NCI-H2081 treated with DMSO at 0.1 percent for 48 hours (cell line): ENCODE measurements at places on chromosomes 1 and 21.

- no peak for DNase-seq
Observed at GRCh38 chr1:64750875-64751274, 6.0 kb downstream of the RAVER2 start.

GRCh38 chr1:232923739-232924386, 26.5 kb upstream of the NTPCR start:
- DNase-seq: no peak

GRCh38 chr1:117672756-117673155, 66.9 kb downstream of the TENT5C start:
- DNase-seq: no peak

GRCh38 chr1:207021876-207022596, 10.5 kb downstream of the C1orf116 start:
- no peak for DNase-seq

DNA sequence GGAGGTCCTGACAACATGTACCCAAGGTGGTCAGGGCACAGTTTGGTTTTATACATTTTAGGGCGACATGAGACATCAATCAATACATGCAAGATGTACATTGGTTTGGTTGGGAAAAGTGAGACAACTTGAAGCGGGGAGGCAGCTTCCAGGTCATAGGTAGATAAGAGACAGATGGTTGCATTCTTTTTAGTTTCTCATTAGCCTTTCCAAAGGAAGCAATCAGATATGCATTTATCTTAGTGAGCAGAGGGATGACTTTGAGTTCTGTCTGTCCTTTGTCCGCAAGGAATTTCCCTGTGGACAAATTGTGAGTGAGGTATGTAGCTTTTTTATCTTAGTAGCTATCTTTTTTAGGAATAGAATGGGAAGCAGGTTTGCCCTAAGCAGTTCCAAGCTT, 10.5 kb upstream of the RBM15 start:
- DNase-seq: no peak

DNA sequence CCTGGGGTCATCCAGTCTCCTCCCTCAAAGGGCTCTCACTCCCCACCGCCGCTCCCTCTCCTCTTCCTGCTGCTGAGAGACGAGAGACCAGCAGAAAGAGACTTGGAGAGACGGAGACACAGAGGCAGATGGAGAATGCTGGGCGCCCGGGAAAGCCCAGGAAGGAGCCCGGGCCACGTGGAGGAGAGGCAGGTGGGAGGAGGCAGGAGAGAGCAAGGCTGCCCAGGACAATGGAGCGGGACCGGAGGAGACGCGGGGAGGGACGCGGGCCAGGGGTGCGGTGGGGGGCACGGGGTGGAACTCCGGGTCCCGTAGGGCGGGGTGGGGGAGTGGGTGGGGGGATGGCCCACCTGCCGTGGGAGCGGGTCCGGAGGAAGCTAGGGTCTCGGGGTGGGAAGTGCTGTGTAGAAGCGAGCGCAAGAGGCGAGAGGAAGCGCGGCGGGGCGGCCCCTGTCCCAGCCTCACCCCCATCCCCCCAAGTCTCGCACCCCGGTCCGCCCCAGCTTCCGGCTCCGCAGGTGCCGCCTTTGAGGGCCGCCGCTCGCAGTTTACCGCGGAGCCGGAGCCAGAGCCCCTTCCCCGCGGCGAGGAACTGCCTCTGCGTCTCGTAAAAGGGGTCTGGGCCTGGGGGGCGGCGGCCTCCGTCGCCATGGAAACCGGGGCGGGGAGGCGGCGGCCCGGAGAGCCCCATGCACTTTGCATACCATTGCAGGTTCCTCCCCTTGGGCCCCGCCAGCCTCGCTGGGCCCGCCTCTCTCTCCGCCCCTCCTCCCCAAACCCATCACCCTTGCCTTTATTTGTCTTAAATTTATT, 11.7 kb upstream of the EPHA2 start:
- no peak for DNase-seq

DNA sequence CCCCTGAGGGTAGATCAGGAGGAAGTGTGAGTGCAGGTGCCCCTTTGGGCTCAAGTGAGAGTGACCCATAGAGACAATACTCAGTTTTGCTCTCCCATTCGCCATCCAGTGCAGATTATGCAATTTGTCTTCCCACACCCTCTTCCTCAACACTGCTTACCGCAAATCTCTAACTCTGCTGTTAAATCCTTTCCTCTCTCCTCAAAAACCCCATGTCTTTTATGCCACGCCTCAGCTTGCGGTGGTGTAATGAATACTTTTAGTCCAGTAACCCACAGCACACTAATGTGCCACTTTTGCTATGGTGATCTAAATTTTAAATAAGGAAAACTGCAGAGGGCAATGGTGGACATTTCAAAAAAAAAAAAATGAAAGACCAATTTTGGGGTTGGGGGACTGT, 57.7 kb downstream of the PRRX1 start:
- no peak for DNase-seq

- DNase-seq: no peak
Observed at GRCh38 chr1:21258331-21259134, 31.7 kb downstream of the ECE1 start.

- no peak for DNase-seq
Observed at GRCh38 chr21:26153758-26154157, 16.8 kb downstream of the APP start.

DNA sequence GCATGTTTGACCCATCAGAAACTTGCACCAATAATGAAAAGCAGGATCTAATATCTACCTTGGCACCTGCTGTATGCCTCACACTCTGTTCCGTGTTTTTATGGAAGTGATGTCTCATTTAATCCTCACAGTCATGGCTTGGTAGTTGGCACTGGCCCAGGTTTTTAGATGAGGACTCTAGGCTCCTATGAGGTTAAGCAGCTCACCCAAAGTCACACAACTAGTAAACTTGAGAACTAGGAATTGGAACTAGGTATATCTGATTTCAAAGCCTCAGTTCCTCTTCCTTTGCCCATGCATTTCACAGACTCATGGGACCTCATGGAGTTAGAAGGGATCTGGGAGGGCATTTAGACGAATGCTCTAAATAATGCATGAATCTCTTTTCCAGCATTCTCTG, 21.3 kb upstream of the TARBP1 start:
- DNase-seq: no peak
